ENCODE measurements at places on chromosomes 16 and 17.

- no peak for DNase-seq
These were observed at the start of gene EMP2 for GRCh38 chr16:10579965-10580882. TSS of gene EMP2 (minus strand) at chr16:10580598. CDS start at chr16:10547617, 32,981 bp downstream.

GRCh38 chr16:27689711-27690110 is 139.8 kb downstream of the KATNIP start:
- no peak for DNase-seq

- no peak for DNase-seq
These were observed 54.3 kb upstream of the MED13 start for GRCh38 chr17:62119373-62119772.

- no peak for DNase-seq
These were observed 359.6 kb downstream of the SNX29 start for GRCh38 chr16:12336141-12336540.

DNA sequence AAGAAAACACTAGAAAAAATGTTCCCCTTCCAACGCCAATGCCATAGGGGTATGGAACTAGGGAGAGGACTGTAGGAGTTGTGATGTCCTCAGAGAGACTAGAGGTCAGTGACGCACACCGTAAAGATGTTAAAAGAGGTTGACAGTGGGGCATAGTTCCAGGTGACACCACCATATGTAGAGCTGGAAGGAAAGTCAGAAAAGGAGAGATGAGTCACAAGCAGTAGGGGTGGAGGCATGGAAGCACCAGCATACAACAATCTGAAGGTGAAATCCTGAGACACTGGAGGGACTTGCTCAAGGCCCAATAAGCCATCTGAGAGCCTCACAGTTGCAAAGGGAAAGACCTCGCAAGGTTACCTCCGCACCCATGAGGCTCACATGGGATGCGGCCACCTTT is 76.0 kb downstream of the ZNF18 start:
- DNase-seq = no peak

All from brain pericyte (primary cell).